D341Med (cell line): ENCODE measurements at places on chromosomes 1 and 21.

- no peak for DNase-seq
Measured at GRCh38 chr1:54328066-54328636, 78.0 kb downstream of the SSBP3 start.

DNA sequence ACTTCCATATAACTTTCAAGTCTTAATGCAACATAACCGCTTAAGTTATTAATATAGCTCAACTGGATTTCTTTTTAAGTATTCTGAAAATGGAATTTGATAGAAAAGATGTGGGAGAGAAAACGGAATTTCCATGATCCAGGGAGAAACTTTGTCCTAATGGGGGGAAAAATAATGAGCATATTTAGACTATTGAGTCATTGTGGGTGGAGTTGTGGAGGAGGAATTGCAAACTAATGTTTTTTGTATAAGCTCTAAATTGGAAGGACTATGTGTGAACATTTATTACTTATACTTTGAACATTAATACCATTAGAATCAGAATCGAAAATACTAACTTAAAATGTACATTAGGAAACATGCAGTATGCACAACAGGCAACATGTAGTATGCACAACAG, 159.9 kb upstream of the NEGR1 start:
- no peak for DNase-seq

DNA sequence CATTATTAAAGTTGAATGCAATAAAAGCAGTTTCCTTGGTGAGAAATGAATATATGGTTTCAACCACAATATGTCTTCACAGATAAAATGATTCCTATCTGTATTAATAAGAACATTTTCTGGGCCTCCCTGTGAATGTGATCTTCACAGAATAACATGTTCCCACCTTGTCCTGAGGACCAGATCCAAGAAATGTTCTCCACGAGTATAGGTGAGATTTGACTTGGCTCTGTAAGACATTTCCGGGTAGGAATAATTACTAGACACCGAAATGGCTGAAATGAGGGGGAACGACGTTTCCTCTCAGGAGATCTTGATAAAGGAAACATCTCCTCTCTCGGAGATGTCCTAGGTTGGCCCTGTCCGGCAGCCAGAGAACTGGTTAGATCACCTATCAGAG, 61.4 kb downstream of the CLIC6 start:
- DNase-seq: no peak

- DNase-seq: peak; percentile 21
Measured at GRCh38 chr1:28775121-28775942, 36.6 kb upstream of the OPRD1 start.

DNA sequence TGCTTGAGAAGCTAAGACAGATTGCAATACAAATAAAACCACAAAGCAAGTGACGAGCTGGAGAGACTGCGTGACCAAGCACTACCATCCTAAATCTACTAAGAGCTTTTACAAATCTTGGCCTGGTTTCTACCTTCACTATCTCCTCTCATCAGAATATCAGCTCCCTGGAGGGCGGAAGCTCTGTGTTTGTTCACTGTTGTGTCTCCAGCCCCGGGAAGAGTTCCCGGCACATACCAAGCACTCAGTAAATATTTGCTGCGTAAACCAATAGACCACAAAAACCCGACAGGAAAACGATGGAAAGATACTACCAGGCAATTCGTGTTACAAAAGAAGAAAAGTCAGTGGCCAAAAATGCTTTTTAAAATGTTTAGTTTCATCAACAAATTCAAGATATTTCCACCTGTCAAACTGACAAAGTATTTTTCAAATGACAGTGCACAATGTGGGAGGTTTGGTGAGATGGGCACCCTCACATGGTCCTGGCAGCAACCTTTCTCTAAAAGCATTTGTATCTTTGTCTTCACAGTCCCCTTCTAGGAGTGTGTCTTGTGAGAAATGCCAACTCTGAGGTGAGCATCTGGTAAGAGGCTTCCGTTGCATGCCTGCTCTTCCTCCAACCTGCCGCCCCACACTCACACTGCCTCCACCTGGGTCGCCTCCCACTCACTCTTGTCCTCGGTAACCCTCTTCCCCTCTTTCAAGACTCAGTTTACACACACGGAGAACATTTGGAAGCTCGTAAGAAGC, 34.7 kb downstream of the SLC1A7 start:
- DNase-seq: no peak

DNA sequence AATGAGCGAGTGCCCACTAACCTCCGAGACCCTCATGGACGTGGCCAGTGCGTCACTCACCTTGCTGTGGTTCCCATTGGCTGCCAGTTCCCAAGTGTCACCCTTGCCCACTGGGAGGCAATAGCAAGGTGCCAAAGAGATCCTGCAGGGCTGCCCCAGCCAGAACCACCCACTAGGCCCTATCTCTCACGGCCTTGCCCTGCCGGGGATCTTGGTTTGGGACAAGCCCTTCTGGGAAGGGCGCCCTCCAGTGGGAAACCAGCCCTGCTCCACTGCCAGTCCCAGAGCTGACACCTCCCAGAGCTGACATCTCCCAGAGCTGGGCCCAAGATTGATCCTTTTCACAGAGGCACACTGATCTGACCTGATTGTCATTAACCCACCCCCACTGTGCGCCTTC, 2.1 kb upstream of the SELENON start:
- DNase-seq: peak; percentile 70

- DNase-seq: no peak
Measured at GRCh38 chr1:33322870-33323585, 2.1 kb upstream of the A3GALT2 start.

DNA sequence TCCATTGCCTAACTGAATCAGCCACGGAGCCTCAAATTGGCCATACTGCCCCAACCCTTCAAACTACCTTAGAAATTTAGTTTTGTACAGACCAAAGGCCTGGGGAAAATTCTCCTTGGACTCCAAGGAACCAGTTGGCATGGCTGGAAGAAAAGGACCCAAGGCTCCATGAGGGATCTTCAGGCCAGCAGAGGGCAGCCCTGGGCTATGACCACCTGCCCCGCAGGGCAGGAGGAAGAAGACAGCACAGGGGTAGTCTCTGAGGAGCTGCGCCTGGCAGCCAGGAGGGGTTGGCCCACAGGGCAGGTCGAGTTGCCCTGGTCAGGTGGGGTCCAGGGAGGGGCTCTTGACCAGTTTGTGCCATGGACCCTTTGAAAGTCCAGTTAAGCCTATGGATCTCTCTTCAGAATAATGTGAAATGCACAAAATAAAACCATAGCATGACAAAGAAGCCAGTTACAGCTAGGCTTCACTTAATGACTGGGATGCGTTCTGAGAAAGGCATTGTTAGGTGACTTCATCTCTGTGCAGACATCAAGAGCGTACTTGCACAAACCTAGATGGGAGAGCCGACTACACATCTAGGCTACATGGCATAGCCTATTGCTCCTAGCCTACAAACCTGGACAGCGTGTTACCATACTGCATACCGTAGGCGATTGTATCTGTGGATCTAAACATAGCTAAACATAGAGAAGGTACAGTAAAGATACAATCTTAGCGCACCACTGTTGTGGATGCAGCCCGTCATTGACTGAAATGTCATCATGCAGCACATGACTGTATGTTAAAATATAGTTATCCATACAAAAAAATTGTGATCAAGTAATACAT, 26.1 kb downstream of the CACNA1S start:
- peak; percentile 92 for DNase-seq

DNA sequence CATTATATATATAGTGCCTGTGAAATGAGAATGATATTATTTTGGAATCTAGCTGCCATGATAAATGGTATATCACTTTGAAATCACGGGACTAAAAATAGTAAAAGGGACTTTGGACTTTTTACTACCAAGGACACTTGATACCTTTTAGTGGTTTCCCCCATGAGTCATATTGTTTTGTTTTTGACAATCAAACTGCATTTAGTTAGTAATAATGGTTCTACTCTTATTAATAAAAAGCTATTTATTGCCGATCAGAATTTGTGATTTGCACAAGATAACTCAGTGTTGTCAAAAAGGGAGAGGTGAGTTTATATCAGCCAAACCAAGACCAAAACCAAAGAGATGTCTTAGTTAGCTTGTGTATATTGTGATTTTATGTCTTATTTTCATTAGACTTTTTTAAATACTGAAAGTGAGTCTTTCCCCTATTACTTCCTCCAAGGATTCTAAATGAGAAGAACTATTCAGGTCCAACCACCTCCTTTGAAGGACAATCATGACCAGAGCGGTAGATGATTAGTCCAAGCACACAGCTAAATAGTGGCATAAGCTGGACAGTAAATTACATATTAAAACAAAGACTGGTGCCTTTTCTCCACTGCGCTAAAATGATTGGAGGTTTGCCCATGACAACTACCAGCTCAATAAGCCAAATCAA, 281.7 kb upstream of the ESRRG start:
- no peak for DNase-seq

DNA sequence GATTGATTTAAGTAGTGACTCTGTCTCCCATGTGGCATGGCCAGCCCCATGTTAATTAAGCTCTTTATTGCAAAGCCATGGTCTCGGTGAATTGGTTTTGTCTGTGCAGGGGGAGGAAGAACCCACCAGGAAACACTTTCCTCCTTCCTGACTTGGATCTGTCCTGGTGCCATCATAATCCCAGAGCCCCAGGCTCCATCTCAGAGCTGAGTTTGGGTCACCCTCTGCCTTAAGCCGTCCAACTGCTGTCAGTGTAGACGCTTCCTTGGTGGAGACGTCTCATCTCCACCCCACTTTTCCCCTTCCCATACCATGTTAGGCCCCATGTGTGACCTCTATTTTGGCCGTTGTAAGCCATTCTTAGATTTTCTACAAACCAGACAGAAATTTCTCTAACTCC, 36.0 kb upstream of the COL6A2 start:
- DNase-seq: no peak

- DNase-seq: no peak
Measured at GRCh38 chr1:209839875-209840546, 12.2 kb downstream of the UTP25 start.

- no peak for DNase-seq
Measured at GRCh38 chr21:44508711-44509445, 31.1 kb downstream of the KRTAP10-1 start.

- DNase-seq: no peak
Measured at GRCh38 chr21:39120876-39121599, 62.2 kb downstream of the PSMG1 start.

DNA sequence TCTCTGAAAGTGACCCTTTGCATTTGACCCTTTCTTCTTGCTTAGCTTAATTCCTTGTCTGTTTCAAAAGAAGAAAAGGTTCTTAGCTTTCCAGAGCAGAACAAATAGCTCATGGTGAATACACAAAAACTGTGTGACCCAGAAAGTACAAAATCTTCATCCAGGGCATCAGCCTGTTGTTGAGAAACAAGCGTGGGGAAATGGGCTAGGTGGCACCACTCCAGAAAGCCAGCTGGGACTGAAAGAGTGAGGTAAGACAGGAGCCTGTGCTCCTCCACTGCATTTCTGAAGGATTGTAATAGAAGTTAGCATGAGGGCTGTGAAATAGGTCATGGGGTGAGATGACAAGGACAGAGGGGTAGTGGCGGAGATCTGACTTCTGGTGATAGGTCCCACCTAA, 45.8 kb downstream of the CYP2J2 start:
- DNase-seq: no peak

DNA sequence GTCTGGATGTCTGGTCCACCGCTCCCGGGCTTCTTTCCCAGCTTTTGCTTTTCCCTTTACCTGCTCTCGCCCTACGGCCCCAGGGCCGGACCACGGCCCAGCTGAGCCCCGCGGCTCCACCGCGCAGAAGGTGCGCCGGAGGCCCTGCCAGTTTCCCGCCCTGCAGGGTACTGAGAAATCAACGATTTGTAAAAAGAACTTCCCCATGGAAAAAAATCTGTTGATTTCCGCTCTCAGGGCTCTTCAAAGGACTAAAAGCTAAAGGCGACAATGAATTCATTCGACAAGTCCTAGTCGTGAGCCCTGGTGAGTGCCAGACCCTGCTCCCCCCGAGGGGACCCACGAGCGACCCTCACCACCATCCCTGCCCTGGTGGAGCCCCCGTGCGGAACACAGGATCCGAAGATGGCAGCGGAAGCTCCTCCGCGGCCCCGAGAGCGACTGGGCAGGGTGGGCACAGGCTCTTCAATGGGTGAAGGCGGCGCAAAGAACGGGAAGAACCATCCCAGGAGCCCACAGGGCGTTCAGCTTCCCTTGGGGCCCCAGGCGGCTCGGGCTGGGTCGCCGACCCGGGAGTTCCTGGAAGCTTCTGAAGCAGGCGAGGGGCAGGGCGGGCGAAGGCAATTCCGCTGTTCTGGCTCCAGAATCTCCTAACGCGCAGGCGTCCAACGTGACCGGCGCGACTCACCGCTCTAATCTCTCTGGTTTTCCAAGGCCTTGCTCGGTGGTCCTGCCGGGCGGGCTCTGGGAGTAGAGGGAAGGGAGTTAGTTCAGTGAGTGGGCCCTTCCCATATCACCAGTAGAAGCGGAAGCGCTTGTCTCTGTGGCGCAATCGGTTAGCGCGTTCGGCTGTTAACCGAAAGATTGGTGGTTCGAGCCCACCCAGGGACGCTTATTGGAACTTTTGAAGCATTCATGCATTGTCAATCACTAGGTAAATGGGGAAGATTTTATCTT, 6.6 kb upstream of the RNU1-2 start:
- DNase-seq: no peak

DNA sequence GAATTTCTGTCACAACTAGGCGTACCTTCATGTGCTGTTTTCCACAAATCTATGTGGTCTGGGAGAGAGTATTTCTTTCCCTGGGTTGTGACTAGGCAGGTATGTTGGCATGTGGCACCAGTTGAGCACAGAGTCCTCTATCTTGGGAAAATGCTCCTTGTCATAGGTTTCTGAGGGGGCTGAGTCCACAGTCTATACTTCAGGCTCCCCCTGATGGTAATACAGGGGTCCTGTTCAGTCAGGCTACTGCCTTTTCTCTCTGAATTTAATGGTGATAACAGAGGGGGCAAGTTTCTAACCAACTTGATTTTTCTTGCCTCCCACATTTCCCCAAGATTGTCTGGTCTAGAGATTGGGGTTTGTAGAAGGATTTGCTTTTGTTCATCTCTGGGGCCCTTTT, 35.8 kb downstream of the VANGL1 start:
- no peak for DNase-seq
